ENCODE measurements at places on chromosomes 6 and 20.

- DNase-seq = no peak
Measured at GRCh38 chr6:111011360-111012142, 29.7 kb downstream of the RPF2 start.

- DNase-seq = no peak
Measured at GRCh38 chr6:155050311-155050710, 55.2 kb downstream of the TIAM2 start.

GRCh38 chr6:54876365-54876764 is 29.8 kb downstream of the FAM83B start:
- no peak for DNase-seq

DNA sequence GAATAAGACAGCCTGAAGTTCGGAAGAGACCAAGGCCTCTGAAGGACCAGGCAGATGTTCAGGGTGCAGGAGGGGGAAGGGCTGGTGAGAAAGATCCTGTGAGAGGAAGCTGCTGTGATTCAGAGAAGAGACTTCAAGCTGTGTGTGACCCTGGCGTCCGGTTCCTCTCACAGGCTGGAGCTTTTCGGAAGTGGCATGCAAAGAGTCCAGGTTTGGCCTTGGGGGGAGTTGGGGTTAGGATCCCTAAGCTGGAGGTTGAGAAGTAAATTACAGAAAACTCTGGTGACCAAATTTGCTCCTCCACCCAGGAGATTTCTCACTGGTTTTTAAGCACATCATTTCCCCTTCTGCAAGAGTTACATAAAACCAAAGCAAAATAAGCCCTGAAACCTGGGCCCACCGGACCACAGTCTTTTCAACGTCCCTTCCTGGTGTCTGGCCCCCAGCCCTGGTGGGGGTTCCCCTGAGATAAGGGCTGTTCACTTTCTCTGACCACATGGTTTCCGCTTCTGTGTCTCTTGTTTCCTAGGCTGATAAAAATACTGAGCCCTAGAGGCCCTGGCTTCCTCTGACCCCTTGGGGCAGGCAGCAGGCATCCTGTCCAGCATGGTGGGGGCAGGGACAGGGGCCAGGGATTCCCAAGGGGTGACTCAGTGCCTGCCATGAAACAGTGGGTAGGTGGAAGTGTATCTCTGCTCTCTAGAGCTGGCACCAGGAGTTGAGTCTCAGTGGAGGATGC is 12.0 kb upstream of the LTA start:
- DNase-seq = peak; percentile 94

DNA sequence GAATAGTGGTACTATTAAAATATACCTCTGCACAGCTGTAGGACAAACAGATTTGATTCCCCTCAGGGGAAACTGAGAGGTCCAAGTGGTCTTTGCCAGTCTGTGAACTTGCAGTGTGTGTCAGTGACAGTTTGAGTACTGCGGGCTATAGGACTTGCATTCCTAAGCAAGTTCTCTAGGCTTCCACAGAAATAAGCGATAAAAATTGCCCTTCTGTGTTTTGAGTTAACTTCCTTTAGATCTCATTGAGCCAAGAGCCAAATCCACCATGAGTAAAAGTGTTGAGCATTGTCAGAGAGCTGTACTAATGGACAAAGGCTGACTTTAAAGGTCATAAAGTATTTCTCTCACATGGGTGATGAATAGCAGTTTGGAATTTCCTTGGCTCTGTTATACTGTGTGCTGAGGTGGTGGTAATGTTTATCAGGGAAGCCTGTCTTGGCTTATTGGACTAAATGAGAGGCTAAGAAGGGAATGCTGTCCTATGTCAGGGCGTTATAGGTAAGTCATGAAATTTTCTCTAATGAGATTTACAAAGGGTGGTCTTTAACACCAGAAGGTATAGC is 122.6 kb upstream of the MAP3K7 start:
- no peak for DNase-seq

All from HL-60 (cell line).